ENCODE measurements at places on chromosomes 11 and 22.

GRCh38 chr22:49067504-49067903 lies 760.2 kb downstream of the BRD1 start:
- no peak for DNase-seq

GRCh38 chr11:27963370-27963769 lies 144.6 kb downstream of the KIF18A start:
- no peak for DNase-seq

GRCh38 chr22:31825513-31825912 lies 71.7 kb downstream of the DEPDC5 start:
- DNase-seq, result no peak

DNA sequence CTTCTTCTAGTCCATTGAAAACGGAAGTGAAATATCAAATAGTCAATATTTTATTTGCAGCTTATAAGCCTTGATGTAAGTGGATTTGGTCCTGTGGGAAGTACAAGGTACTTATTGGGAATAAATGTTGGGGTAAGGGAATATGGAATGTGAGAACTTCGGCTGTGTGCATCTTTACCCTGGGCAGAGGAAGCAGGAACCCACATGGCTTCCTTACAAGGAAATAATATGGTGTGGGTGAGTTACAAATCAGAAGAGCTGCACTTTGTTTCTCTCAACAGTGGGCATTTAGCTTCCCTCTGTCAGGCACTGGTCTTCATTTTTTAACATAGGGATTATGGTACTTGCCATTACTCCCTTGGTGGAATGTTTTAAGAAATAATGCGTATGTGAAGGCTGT lies 77.9 kb downstream of the SCN3B start:
- no peak for DNase-seq

- no peak for DNase-seq
Measured at GRCh38 chr11:112025707-112026106, 499 bp downstream of the DLAT start.

GRCh38 chr11:123239191-123240150 lies 44.4 kb upstream of the CLMP start:
- DNase-seq, result no peak

- DNase-seq, result no peak
Measured at GRCh38 chr11:22234743-22235142, 41.9 kb downstream of the ANO5 start.

- no peak for DNase-seq
Measured at GRCh38 chr11:74466916-74467885, at the start of gene KCNE3. Gene KCNE3 (minus strand): TSS chr11:74467549. CDS start chr11:74457563, 9,986 bp downstream.

DNA sequence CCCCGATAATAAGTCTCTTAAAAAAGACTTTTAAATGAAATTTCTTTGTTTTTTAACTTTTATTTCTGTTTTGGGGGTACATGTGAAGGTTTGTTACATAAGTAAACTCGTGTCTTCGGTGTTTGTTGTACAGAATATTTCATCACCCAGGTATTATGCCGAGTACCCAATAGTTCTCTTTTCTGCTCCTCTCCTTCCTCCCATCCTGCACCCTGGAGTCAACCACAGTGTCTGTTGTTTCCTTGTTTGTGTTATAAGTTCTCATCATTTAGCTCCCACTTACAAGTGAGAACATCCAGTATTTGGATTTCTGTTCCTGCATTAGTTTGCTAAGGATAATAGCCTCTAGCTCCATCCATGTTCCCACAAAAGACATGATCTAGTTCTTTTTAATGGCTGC lies 1.6 kb upstream of the GSTP1 start:
- no peak for DNase-seq

Data from cortex of kidney (tissue), 1 donor.